ENCODE measurements at places on chromosomes 2 and 18. TPM values are rescaled to one million over a fixed set of nuclear protein-coding genes. Genes with fewer than 3 reads are reported as not detected.

The WDSUB1 gene
- total RNA-seq, result 5.2 TPM

The RAX gene
- total RNA-seq, result 78.1 TPM

The CNGA3 gene
- not detected for total RNA-seq

The DSG4 gene
- not detected for total RNA-seq

The TYW5 gene
- total RNA-seq, result 17.1 TPM

The EDAR gene
- total RNA-seq, result not detected

The LBH gene
- 4.2 TPM for total RNA-seq

The GCG gene
- not detected for total RNA-seq

The DCC gene
- 0.41 TPM for total RNA-seq

The SDC1 gene
- 27.5 TPM for total RNA-seq

The UCN gene
- 1.2 TPM for total RNA-seq

The CD226 gene
- 0.06 TPM for total RNA-seq

The MARCHF7 gene
- 232 TPM for total RNA-seq

The ATP6V1B1 gene
- total RNA-seq, result 0.99 TPM

The CIB4 gene
- total RNA-seq, result not detected

The KLHL30 gene
- 0.06 TPM for total RNA-seq

- DNase-seq, result no peak
These were observed 264.5 kb upstream of the PIK3C3 start for GRCh38 chr18:41690332-41691127.

GRCh38 chr2:74536166-74536950, 6.6 kb downstream of the HTRA2 start:
- no peak for DNase-seq

GRCh38 chr2:6800553-6800952, 65.2 kb downstream of the CMPK2 start:
- no peak for DNase-seq

DNA sequence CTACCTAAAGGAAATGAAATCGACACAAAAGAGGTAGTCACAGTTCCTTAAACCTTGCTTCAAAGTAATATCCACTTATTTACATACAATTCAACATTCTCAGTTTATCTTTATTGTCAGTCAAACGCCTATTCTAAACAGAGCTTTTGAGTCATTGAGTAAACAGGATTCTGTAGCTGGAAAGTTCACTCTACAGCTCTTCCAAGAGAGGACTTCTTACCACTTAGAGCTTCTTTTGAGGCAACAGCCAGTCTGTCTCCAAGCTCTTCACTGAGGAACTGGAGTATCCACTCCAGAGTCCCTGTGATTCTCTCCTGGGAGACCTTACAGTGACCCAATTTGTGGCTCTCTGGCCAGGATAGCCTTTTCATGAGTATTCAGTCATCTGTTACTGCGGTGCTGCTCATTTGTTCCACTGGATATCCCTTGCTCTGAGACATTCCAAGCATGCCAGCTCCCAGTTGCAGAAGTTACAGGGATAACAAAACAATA, 210.9 kb upstream of the OSR1 start:
- DNase-seq, result peak; percentile 43

GRCh38 chr2:67581751-67582150, 184.6 kb downstream of the ETAA1 start:
- DNase-seq, result peak; percentile 12

DNA sequence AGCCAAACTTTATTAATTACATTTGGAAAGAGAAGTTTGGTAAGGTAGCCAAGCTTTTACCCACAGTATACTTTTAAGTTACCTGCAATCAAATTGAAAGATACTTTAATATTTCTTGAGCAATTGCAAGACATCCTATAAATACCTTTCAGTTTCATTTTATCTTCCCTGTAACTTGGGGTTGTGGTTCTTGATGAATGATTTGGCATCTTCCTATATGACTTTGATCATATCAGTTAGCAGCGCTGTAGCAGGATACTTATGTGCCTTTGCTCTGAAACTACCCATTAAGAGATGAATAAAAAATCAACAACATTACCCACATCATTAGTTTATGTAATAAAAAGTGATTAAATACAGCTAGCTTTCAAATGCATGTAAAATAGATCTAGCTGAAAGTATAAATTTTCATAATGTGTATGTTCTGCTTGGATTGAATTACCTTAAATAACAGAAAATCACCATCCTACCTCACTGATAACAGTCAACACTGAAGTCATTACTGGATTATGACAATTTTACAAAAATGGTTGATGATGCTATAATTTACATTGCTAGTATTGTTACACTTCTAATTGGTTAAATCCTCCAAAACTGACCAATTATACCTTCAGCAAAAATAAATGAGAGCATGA, 50.4 kb downstream of the MMADHC start:
- no peak for DNase-seq

GRCh38 chr2:60558536-60558935, 5.1 kb upstream of the BCL11A start:
- no peak for DNase-seq

DNA sequence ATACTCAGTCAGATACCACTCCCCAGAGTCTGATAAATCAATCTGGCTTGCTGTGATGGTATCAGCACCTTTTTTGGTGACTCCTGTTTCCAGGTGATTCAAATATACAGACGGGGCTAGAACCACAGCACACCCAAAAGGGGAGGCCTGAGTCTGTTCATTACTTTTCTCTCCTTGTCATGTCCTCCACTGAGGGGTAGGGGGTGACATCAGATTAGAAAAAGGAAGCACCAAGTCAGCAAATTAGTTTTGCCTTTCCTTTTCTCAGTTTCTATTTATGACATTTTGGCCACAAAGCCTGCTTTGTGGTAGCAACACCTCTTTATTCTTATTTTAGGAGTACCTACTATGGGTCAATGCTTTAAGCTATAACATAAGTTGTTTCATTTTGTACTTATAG, 127.4 kb downstream of the CCDC102B start:
- peak; percentile 33 for DNase-seq

DNA sequence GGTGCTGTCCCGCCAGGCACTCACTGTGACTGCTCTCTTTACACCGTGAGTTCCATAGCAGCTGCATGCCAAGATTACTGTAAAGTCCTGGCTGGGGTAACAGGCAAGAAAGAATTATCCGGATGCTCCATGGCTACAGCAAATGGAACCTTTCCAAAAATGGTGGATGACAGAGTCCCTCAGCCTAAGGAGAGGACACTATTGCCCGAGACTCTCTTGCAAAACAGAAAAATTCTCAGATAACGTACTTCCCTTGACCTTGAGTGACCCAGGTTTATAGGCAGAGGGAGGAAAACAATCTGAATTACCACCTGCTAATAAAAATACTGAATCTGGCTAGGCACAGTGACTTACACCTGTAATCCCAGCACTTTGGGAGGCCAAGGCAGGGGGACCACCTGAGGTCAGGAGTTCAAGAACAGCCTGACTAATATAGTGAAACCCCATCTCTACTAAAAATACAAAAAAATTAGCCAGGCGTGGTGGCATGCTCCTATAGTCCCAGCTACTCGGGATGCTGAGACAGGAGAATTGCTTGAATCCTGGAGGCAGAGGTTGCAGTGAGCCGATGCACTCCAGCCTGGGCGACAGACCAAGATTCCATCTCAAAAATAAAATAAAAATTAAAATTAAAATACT, 4.5 kb downstream of the CYS1 start:
- no peak for DNase-seq

- DNase-seq, result no peak
These were observed 51.7 kb downstream of the NCKAP5 start for GRCh38 chr2:133516405-133517026.

- DNase-seq, result no peak
These were observed 66.9 kb upstream of the DLX2 start for GRCh38 chr2:172169611-172170010.

GRCh38 chr2:43276266-43276941, 50.0 kb upstream of the ZFP36L2 start:
- no peak for DNase-seq

- no peak for DNase-seq
These were observed 27.8 kb upstream of the COL6A3 start for GRCh38 chr2:237441605-237442274.

DNA sequence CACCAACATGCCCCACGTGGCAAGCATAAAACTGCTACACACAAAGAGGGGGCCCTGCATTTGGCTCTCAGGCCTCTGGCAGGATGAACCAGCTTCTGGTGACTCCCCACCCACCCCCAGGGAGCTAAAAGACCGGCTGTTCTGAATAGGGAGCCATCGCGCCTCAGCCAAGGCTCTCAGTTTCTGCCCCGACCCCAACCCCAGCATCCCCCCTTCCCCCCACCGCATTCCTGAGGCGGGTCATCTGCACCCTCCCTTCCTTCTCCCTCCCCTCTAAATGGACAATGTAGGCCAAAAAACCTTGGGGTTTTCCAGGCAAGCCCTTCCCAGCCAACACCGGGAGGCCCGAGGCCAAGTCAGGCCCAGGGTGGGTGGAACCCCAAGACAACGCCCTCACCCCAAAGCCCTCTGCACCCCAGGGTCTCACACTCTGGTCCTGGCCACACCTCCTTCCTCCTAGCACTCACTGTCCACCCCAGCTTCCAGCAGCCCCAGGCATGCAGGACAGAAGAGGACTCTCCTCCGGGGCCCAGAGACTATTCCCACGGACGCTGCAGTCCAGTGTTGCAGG, 5.7 kb downstream of the CYP26B1 start:
- DNase-seq, result no peak

- DNase-seq, result no peak
These were observed 36.5 kb downstream of the MGAT5 start for GRCh38 chr2:134290358-134290757.

- no peak for DNase-seq
These were observed 672.8 kb upstream of the ID2 start for GRCh38 chr2:8009010-8009597.

GRCh38 chr2:191626497-191627151, 51.3 kb upstream of the NABP1 start:
- no peak for DNase-seq

DNA sequence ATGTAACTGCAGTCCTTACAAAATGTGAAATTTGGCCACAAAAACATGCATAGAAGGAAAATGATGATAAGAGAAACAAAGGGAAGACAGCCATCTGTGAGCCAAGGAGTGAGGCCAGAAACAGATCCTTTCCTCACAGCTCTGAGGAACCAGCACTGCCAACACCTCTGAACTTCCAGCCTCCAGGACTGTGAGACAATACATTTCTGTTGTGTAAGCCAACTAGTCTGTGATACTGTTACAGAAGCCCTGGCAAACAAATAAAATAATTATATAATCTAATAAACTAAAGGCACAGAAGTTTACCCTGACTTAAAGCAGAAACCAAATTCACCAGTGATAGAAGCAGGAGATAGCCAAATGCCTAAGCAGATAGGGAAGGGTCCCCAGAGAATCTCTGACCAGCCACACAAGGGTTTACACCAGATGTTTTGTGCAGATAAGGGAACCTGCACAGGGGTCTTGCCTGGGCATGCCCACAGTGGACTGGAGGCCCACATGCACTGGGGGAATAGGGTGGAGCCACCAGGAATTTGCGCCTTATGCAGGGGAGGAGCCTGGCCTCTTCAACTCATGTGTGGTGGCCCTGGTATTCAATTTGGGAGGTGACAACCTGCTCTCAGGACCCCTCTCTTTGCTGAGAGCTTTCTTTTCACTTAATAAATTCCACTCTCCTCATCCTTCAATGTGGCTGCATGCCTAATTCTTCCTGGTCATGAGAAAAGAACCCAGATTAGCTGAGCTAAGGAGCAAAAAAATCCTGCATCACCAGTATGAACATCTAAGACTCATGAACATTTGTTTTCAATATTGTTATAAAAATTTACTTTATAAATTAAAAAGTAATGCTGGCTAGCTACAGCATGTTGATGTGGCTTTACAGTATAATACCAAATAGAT, 3.8 kb upstream of the GCC2 start:
- no peak for DNase-seq

GRCh38 chr18:13444430-13445240, 226.1 kb downstream of the LDLRAD4 start:
- no peak for DNase-seq

- DNase-seq, result peak; percentile 6
These were observed 108.9 kb upstream of the DAPL1 start for GRCh38 chr2:158686210-158686691.

DNA sequence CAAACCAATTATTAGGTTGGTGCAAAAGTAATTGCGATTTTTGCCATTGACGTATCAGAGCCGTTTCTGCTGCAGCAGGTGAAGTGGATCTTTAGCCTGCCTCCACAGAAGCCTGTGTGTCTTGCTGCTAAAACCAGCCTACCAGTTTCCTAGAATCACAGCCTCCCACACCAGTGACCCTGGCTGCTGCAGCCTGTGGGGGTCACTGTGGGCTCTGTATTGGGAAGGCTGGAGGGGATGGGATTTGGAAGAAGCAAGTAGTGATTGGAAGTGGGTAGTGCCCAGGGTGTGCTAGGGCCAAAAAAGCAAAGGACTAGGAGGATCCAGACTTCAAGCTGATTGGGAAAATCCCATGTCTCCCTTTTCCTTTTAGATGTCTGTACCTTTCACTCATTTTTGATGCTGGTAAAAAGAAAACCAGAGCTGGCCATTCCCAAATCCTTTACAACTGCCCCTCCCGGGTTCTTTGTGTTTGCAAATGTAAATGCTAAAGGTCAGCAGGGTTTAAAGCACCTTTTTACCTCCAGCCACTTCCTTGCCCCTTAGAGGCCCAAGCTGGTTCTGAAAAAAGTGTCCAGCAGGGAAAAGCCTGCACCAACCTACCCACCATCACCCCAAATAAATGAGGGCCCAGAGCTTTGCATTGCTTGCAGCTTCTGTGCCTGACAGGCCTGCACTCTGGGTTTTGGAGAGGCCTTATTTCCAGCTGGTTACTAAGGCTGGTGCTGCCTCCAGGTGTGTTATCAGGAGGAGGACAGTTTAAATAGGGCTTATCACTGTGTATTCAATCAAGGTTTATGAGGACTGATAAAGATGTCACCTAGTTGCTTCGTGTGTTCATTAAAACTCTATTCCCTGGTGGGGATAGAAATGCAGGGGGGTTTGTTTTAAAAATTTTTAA, 172.0 kb downstream of the MIB1 start:
- peak; percentile 54 for DNase-seq

DNA sequence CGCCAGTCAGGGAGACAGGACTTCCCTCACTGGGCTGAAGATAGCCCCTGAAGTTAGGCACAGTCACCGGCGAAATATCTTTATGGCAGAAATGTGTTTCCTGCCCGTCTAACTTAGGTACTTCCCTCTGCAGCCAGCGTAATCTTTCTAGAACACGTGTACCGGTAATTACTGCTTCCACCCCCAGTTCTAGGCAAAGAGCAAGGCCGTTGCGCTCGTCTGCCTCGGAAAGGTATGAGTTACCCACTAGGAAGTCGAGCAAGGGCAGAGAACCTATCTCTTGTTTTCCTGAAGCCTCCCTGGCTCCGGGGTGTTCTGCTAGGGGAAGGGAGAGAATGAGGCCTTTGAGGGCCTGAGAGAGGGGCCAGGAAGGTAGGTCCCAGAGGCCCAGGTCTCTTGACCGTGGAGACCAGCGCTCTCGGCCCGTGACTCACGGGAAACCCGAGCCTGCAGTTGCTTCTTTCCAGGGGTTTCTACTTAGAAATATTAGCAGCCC, 70.0 kb downstream of the TWSG1 start:
- DNase-seq, result no peak

GRCh38 chr2:46072101-46072820, 224.9 kb upstream of the EPAS1 start:
- DNase-seq, result no peak

GRCh38 chr2:224724331-224724730, 8.2 kb upstream of the CCDC195 start:
- no peak for DNase-seq
